COLO829 (cell line): ENCODE measurements at places on chromosomes 6 and 20.

- no peak for DNase-seq
Measured at GRCh38 chr6:155417454-155417853, 38.2 kb downstream of the NOX3 start.

DNA sequence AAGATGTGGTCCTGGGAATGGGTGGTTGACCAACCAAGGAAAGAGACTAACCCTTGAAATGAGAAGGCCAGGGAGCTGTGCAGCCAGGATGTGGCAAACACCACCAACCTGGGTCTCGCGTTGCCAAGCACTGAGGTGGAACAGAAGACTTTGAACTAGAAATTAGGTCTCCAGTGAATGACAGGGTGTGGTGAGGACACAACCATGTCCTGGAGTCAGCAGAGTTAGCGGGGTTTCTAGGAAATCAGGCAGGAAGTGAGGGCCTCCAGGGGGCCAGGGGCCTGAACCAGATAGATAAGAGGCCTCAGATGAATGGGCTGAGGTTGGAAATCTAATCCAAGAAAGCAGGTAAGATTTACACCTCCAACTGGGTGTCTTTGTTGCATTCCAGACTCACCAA lies 353.3 kb upstream of the ARID1B start:
- no peak for DNase-seq

DNA sequence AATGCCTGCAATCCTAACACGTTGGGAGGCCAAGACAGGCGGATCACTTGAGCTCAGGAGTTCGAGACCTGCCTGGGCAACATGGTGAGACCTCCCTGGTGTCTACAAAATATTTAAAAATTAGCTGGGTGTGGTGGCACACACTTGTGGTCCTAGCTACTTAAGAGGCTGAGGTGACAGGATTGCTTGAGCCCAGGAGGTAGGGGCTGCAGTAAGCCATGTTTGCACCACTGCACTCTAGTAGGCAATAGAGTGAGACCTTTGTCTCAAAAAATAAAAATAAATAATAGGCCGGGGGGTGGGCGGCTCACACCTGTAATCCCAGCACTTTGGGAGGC lies 18.3 kb upstream of the RIPOR3 start:
- no peak for DNase-seq

DNA sequence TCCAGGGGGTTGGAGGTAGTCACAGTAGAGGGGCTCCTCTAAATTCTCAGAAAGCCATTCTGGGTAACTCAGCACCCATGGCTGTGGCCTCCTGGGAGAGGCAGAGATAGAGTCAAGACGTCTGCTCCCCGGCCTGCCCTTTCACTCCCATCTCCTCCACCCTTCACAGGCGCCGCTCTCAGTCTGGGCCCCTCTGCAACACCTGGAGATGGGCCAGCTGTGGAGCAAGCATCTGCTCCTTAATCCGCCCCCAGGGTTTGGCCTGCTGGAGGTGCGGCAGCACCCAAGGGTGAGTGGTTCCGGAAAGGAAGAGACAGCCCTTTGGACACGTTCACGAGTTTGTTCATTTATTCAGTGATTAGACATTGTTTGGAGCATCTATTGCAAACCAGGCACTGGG lies 271.3 kb downstream of the BMP7 start:
- no peak for DNase-seq

GRCh38 chr6:56507517-56507916 lies 135.2 kb downstream of the DST start:
- no peak for DNase-seq

DNA sequence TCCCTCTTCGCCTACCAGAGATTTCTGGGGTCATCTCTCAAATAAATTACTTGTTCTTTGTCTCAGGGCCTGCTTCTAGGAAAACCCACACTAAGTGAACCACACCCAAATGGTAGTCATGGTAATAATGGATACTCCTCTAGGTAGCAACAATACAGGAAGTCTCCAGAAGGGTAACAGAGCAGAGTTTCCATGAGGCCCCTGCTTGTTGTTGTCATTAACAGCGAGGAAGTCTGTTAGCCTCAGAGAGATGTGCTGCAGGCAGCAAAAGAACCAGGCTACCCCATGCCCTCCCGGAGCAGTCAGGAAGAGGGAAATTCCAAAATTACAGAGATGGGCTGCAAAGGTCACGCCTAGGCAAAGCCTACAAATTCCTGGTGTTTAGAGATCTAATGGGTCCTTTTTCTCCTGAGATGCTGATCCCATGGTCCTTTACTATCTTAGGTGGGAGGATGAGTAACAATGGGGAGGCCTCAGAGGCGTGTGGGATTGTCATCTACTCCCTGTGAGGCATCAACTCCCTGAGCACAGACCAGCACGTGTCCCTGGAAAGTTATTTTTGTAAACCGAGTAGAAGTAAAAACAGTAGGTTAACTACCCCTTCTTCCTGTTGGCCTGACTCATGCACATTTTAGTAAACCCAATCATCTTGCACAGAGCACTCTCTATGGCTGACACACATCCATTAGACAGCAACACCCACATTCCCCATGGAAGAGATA lies 10.1 kb downstream of the ISM1 start:
- DNase-seq = peak; percentile 51

DNA sequence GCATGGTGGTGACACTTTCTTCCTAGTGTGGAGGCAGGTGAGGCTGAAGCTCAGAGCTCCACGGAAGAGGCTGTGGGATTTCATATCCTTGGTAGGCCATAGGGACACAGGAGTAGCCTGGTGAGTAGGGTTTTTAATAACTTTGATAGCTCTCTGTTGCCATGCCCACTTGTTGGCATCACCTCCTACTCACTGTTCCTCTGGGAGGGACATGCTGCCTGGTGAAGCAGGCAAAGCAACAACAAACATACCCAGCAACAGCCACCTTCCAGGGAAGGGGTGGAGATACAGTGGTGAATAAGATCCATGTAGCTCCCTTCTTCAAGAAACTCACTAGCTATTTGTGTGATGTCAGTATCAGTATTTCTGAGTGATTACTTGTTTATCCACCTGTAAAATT lies 285.4 kb downstream of the CLIC5 start:
- no peak for DNase-seq

DNA sequence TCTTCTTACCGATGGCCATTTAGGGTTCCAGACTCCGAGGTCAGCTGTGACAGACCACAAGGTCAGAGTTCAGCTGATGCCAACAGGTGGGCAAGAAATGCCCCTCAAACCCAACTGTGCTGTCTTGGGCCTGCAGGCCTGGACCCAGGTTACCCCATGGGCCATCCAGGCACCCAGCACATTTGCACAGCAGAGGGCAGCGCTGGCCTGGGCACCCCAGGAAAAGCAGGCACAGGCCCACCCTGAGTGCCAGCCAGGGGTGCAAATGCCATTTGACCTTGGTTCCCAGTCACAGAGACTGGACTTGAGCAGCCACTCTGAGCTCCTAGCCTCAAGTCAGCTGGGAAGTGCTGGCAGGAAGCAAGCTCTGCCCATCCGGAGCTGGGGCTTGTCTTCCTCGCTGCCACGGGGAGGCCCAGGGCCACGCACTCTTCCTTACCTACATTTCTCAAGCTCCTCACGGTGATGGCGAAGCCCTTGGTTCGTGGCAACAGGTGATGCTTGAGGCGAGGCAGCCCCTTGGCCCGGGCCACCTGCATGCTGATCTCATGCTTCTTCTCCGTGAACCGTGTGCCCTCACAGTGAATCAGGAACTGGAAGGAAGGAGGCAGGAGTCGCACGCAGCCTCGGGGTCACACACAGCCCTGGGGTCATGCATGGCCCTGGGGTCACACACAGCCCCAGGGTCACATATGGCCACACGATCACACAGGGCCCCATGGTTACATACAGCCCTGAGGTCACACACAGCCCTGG lies 120.8 kb downstream of the AGPAT4 start:
- no peak for DNase-seq

- no peak for DNase-seq
Measured at GRCh38 chr20:22529150-22530019, 55.0 kb downstream of the FOXA2 start.

DNA sequence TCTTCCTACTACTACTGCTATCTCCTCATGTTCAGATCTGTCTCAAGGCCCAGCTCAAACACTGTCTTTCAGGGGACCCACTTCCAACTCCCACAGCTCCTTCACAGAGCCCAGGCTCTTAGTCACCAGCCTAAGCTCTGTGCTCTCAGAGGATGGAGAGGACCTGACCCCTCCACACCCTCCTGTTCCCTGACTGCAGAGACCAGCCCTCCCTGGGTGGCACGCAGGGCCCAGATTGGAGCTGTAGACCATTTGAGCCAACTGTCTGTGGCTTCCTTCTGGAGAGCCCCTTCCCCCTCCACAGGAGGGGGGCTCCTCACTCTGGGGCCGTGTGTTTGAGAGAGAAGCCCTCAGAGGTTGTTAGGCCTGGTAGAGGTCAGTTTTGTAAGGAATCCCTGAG lies 9.8 kb downstream of the SNPH start:
- DNase-seq = no peak

- no peak for DNase-seq
Measured at GRCh38 chr6:22372922-22373321, 76.1 kb upstream of the PRL start.

GRCh38 chr6:79985128-79985527 lies 19.3 kb upstream of the TTK start:
- no peak for DNase-seq

DNA sequence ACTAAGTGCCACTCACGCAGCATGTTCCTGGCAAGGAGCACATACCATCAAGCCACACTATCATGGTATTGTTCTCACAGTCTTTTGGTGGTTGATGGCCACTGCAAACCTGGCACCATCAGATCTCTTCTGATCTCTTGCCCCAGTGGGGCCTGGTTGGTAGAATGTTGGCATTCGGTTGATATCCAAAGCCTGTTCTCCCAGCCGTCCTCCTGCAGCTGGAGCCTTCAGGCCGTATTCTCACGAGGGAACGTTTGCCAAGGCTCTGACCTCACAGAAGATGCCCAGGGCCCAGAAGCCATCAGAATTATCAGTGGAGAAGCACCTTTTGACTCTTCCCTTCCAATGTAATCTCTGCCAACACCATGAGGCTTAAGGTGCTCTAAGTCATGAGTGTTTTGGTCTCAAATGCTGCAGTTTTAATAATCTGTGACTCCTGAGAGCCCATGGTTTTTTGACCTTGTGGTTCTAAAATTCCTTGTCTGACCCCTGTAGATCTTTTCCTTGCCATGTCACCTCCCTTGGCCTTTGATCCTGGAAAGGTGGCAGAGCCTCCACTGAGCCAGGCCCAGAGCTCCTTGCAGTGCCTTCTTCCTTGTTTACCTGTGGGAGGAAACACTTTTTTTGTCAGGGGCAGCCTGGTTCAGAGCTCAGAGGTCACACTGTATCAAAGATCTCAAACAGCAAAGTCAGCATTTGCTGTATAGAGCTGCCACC lies 27.8 kb downstream of the POFUT1 start:
- DNase-seq = no peak

GRCh38 chr6:147651249-147652063 lies 143.0 kb downstream of the SAMD5 start:
- peak; percentile 29 for DNase-seq

- DNase-seq = no peak
Measured at GRCh38 chr6:39853604-39854003, 61.4 kb downstream of the DAAM2 start.

DNA sequence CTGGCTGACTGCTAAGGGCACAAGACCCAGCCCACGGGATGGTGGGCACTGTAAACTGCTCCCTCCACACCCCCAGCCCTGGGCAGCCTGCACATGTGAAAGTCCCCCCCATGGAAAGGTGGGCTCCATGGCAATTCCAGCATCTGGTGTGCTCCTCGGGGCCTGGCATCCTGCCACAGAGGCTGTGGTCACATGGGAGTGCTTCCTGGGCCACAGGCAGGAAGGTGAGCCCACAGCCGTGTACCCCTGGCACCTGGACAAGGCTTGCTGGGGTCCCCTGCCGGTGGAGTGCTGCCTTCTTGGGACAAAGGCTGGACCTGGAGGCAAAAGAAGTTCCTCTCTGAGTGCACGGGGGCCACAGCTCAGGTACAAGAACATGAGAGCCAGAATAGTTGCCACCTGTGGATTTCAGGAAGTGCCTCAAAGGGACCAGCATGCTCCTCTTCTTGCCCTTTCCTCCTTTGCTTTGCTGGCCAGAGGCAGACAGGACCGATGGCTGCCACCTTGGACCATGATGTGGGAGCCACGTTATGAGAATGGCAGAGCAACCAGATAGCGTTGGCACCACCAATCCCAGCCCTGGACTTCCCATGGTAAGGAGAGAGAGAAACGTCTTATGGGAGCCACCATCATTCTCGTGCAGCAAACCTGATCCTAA lies 120.2 kb upstream of the MLN start:
- no peak for DNase-seq

DNA sequence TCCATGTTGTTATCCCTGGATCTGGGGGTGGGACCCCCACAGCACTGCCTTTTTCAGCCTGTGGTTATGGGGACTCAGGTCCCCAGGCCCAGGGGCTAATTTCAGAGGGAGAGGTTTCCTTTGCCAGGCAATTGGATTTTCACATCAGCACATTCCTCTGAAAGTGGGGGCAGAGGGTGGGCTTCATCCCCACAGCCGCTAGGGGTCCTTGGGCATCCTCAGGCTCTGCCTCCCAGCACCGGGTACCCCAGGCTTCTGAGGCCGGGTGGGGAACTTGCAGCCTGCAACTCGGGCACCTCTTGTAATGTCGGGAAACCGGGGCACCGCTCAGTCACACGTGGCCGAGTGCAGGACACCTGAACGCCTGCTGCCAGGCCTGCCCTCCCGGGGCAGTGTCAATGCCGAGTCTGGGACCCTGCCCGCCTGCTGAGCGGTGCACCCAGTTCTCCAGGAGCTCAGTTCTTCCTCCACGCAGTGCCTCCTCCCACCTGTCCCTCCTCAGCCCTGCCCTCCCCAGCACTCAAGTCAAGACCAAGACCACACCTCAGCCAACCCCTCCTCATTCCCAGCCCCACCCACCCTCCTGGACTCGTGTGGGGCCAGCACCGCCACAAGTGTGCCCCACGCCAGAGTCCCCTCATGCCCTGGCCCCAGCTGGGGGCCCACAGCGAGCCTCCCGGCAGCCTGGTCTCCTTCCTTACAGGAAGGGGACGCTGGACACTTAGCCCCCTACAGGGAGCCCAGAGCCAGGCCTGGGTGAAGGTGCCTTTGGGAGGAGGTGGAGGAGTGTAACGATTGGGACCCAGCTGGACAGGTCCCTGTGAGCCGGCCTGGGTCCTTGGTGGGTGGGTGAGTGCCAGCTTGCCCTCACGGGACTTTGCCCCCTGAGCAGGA lies 8.8 kb upstream of the CHRNA4 start:
- DNase-seq = no peak

DNA sequence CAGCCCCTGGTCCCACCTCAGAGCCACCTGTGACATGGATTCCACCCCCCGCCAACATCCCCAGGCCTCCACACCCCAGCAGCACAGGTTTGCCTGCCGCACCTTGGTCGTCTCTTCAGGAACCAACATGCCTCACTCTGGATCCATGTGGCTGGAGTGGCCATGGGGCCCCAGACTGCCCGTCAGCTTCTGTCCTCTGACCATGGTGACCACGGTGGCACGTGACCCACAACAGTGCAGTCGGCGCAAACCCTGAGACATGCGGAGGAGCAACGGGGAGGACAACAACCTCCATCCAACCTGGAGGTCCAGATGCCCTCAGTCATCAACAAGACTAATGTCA lies 85.6 kb downstream of the ANKRD60 start:
- DNase-seq = no peak

DNA sequence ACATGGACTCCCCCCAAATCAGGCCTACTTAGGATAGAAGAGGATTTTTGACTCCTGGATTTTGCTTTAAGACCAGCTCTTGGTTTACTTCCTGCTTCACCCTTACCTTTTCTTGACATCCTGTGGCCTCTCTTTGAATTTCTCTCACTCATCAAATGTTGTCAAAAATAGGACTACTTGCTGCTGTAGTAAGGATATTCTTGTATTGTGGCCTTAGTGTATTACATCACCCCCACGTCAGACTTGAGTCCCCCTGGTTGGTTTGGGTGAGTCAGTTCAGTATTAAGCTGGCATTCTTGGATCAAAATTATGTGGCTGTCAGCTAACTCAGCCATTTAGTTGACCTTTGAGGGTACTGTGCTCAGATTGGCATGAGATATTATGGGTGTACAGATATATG lies 1.1 kb downstream of the TPX2 start:
- no peak for DNase-seq
